Stimulated activated CD8-positive, alpha-beta memory T cell treated with anti-CD3 and anti-CD28 coated beads, Interleukin-2, amount 100 ng/mL, for 1 hour (primary cell): ENCODE measurements at places on chromosomes 12 and 14.

- no peak for DNase-seq
Observed at GRCh38 chr14:71050227-71050823, 143.1 kb downstream of the PCNX1 start.

DNA sequence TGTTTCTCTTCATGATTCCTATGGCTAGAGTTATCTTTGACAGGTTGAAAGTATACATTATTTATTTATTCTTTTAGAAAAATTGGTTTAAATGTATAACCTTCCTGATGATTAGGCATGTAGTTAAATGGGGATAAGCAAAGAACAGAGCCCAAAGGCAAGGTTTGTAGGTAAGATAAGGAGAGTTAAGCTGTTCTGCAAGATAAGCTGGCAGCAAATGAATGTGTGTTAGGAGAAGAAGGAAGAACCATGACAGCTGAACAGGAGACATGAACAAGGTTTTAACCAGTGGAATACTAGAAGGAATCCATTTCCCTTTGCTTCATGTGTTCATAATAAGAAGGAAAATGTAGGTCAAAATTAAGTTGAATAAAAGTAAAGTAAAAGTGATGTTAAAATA, 1330.1 kb upstream of the USP15 start:
- no peak for DNase-seq

GRCh38 chr14:72608391-72609204, 285.3 kb downstream of the DPF3 start:
- no peak for DNase-seq

DNA sequence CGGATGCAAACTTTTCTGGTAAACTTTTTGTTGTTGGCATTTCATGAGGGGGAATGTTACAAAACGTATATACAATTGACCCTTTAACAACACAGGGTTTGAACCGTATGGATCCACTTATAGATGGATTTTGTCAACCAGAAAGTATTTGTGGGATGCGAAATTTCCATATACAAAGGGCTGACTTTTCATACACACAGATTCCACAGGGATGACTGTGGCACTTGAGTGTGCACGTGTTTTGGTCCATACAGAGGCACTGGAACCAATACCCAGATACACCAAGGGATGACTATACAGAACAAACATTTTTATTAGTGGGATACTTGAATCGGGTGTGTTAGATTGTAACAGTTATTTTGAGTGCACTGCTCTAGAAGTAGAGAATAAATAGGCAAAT, 29.8 kb upstream of the CCT2 start:
- DNase-seq, result no peak

DNA sequence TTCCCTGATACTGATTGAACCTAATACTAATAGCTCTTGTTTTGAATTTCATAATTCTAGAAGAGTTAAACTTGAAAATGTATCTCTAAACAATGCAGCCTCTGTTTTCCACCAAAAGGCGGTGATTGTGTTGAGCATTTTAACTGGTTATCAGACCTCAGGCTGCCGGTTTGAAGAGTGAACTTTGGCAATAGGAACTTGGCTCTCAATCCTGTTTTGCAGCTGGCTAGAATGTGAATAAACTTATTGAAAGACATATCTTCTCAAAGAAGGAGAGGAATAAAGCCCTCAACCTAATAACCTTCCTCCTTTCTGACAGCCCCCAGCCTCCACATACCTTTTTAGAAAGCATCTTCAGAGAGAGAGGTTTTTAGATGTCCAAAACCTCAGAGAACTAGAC, 105.4 kb downstream of the SRGAP1 start:
- no peak for DNase-seq

DNA sequence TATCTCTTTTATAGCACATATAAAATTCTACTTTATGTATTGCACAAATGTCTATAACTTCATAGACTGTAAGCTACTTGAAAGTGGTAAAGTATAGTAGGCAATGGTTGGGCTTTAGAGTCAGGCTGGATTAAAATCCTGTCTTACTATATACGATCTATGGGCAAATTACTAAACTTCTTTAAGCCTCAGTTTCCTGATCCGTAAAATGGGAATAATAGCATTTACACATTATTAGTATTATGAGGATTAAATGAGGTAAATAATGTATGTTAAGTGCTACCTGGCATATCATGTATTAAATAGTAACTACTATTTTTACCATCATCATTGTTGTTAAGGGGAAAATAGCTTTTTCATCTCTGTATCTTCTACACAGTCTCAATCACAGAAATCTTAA, 14.4 kb downstream of the POLE2 start:
- DNase-seq, result no peak

DNA sequence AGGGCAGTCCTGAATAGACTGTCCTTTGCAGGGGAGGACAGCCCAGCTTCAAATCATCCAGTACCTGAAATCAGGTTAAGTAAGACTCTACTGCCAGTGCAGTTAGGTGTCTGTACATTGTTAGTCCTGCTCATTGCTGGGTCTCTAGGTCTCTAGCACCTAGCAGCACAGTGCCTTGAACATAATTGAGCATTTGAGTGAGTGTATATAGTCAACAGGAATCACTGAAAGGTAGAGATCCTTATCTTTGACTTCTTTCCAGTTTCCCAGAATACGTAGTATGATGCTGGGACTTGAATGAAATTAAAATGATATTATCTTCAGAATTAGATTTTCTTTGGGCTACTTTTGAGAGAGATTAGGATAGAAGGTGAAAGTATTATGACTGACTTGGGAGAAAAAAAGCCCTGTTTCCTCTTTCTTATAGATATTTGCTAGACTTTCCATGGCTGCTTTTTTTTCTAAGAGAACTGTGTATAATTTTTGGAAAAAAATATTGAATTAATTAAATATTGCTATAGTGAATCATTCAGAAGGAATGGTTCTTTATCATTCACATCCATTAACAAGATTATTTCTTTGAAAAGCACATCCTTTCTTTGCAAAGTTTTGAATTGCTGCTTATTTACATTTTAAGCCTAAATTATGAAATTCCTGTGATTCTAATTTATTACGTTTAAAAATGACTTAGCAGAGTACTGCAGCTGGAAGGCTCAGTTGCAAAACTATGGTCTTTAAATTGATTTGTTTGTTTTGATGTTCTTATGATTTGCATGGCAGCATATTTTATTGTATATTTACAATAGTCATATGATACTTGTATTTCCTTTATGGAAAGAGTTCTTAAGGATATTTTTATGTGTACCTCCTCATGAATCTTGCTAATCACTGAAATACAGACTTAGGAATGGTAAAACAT, 51.6 kb downstream of the PPP4R4 start:
- no peak for DNase-seq

- no peak for DNase-seq
Observed at GRCh38 chr14:76550534-76550933, 174.6 kb downstream of the ESRRB start.

DNA sequence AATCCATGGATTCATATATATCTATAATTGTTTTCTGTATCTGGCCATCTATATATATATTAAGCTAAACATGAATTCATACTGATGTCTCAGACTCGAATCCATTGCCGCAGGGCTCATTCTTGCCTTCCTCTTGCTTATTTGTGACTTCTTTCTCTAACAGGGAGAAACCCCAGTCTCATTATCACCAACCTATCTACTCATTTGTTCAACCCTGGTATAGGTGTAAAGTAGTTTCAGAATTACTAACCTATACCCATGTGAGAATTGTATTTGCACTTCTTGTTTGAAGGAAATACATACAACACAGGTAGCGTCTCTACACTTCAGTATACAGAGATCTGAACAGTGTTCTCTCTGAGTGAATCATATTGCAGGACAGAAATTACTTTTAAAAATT, 77.7 kb downstream of the PTPN11 start:
- DNase-seq, result no peak
